ENCODE measurements at places on chromosomes 12 and 14.

- H3K4me1 ChIP-seq: no peaks in the 10 kb centered on the region
- peak; percentile 67 for DNase-seq
- no peaks in the 10 kb centered on the region for H3K36me3 ChIP-seq
- H3K27ac ChIP-seq: no peak overlapping the region
- H3K27me3 ChIP-seq: no peaks in the 10 kb centered on the region
Measured at GRCh38 chr14:59768855-59769375, 101.7 kb downstream of the RTN1 start.

DNA sequence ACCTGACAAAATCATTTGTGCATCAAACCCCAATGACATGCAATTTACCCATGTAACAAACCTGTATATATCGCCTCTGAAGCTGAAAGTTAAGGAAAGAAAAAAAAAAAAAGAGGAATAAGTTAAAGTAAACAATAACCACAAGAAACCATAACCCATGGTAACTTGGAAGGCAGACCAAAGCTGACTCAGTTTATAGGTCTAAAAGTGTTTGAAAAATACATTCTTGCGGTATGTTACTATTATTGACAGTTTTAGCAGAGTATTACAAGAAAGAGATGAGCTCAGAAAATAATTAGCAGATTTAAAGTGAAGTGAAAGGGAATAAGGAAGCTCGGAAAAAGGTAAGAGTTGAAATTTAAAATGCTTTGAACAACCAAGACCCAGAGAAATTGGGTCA is 34.4 kb upstream of the MGAT4C start:
- H3K4me1 ChIP-seq: no peaks in the 10 kb centered on the region
- H3K36me3 ChIP-seq: no peaks in the 10 kb centered on the region
- peak; percentile 13 for DNase-seq
- no peaks in the 10 kb centered on the region for H3K27me3 ChIP-seq
- H3K27ac ChIP-seq: no peak overlapping the region
- H3K4me3 ChIP-seq: no peak overlapping the region

DNA sequence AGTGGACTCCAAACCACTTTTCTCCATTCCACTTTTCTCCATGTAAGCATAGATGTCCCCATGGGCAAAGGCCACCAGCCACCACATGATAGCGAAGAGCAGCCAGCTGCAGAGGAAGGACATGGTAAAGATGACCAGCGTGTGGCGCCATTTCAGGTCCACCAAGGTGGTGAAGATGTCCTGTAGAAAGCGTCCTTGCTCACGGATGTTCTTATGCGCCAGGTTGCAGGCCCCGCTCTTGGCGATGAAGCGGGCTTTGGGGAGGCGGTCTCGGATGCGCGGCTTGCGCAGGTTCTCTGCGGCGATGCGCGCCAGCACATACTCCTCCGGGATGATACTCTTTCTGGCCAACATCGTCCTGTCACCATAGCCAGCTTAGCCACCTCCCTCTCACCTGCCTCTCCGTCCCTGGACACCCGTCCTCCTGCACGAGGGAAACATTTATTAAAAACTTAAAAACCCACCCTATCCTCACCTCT is 1.2 kb downstream of the KCNJ8 start:
- no peaks in the 10 kb centered on the region for H3K27me3 ChIP-seq
- no peaks in the 10 kb centered on the region for H3K36me3 ChIP-seq
- peaks cover 16% of the 10 kb centered on the region for H3K4me1 ChIP-seq
- DNase-seq: peak; percentile 19

GRCh38 chr12:128920468-128920867 is 67.2 kb downstream of the GLT1D1 start:
- no peaks in the 10 kb centered on the region for H3K36me3 ChIP-seq
- no peak overlapping the region for H3K4me3 ChIP-seq
- no peaks in the 10 kb centered on the region for H3K27me3 ChIP-seq
- H3K4me1 ChIP-seq: no peaks in the 10 kb centered on the region

DNA sequence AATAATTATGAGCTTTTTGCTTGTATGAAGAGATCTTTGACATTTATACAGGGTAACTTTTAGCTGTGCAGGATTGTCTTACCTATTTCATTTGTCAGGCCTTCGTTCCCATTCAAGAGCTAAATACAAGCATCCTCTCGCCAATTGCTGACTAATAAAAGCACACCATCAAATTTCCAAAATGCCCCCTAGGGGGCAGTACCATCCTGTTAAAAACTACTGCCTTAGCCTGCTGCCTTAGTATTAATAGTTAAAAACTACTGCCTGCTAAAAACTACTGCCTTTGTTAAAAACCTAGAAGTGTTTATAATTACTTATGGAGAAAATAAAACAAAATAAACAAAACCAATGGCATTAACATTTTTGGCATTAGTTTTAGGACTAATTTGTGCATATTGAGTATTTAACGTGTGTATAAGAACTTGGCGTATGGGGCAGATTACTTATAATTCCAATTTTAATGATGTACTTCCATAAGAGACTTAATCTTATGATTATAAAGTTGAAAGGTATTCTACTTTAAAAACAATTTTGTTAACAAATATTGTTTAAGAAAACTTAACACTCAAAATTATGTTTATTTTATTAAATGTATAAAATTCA is 3.0 kb upstream of the IFI27L2 start:
- peaks cover 2% of the 10 kb centered on the region for H3K36me3 ChIP-seq
- no peaks in the 10 kb centered on the region for H3K4me1 ChIP-seq
- H3K27me3 ChIP-seq: no peaks in the 10 kb centered on the region
- peak; percentile 45 for DNase-seq
